ENCODE measurements at places on chromosomes 11 and 22.
A peak's percentile ranks its signal among the peaks of the same experiment; 100 is the strongest.

GRCh38 chr11:65552388-65552951 lies 5.7 kb downstream of the LTBP3 start:
- DNase-seq: no peak

GRCh38 chr11:14451825-14452224 lies 47.8 kb downstream of the COPB1 start:
- no peak for DNase-seq

GRCh38 chr11:128085276-128085675 lies 502.1 kb downstream of the ETS1 start:
- DNase-seq: no peak

DNA sequence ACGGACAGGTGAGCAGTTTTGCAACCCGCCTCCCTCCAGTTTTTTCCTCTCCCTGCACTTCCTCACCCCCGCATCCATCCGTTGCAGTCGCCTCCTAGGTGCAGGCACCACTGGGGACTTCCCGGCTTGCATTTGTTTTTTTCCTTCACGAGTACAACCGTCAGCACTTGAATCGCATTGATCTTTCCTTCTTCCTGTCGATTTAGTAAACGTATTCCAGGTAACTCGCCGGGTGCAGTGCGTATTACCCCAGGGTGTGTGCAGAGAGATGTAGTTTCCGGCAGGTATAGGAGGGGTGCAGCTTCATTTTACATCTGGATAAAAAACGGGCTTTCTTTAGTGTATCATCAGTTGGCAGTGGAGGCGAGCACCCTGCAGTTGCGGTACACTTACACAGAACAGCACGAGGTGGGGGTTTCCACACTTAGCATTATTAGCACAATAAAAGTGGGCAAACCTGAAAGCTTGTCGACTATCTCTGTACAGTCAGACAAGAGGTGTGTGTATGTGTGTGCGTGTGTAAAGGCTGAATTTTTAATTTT lies at the start of gene SORL1-AS1:
Gene SORL1-AS1, minus strand, starts transcription at position 359 of the 542 bp plus-strand sequence.
- no peak for DNase-seq

DNA sequence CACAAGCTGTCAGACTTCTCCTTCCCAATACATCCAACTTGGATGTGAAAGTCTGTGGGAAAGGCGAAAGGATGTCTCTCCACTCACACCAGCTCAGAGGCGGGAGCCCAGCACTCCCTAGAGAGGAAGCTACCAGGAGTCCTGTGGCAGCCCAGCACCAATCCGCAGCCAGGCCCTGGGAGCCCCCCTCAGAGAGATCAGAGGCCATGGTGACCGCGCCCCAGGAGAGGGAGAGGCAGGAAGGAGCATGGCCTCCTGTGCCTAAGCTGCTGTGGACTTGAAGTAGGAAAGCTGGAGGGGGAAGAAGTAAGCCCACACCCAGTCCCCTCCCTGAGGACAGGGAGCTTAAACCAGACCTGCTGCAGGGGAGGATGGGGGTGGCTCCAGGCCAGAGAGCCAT lies 24.4 kb upstream of the IGSF9B start:
- DNase-seq: no peak

GRCh38 chr11:76690736-76691135 lies 20.2 kb upstream of the LRRC32 start:
- no peak for DNase-seq

DNA sequence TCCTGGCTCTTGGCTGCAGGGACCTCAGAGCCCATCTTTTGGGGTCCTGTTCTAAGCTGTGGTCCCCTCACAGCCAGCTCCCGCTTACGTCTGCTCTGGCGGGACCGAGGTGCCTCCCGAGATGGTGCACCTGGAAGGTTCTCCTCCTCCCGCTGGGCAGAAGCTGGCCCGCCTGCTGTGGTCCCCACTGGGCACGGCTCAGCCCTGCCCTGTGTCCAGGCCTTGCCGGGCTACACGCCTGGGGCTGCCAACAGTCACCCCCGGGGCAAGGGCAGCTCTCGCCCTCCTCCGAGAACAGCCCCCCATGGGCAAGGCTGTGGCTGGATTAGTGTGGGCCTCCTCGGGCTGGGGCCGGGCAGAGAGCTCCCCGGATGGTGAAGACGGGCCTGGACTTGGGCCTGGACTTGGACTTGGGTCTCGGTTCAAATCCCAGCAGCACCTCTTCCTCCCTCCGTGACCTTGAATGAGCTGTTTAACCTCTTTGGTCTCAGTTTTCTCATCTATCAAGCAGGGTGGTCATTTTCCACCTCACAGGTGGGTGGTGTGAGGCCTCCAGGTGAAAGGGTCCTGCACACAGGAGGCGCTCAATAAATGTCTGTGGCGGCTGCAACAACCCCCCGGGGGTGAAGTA lies 998 bp downstream of the BAIAP2L2 start:
- DNase-seq: no peak

DNA sequence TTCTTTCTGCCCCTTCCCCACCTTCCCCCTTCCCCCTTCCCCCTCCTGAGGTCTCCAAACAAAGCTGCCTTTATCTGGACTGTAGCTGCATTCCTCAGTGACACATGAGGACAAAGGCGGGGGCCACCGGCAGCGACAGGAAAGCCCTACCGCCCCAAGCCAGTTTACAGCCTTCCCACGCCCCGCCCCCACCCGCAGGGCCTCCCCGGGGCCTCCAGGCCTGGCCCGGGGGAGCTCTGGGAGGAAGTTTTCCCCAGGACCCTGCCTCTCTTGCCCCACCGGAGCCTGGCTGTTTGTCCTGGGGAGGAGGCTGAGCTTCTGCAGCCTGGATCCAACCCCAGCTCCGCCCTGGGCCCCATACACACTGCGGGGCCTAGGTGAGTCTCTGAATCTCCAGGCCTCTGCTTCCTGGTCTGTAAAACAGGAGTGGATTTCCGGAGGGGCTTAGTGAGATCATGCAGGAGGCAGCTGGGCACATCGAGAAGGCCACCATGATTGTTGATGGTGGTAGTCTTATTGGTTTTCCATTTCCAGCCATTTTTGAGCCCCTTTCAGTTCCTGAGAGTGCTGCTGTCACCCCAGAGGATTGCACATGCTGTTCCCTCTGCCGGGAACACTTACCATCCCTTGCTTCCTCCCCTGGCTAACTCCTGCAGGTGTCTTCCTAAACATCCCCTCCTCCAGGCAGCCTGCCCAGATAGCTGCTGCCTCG lies 130.7 kb downstream of the MN1 start:
- no peak for DNase-seq

- no peak for DNase-seq
Observed at GRCh38 chr11:1866226-1866625, 13.3 kb downstream of the LSP1 start.

GRCh38 chr22:27125539-27125938 lies 468.2 kb downstream of the MIAT start:
- DNase-seq: no peak

- no peak for DNase-seq
Observed at GRCh38 chr11:131918663-131919062, 548.2 kb downstream of the NTM start.

GRCh38 chr11:92867913-92868619 lies 101.4 kb upstream of the MTNR1B start:
- DNase-seq: no peak

GRCh38 chr11:88169881-88170280 lies 5.4 kb downstream of the RAB38 start:
- DNase-seq: no peak

GRCh38 chr22:45885171-45885840 lies 91.7 kb downstream of the WNT7B start:
- DNase-seq: no peak

DNA sequence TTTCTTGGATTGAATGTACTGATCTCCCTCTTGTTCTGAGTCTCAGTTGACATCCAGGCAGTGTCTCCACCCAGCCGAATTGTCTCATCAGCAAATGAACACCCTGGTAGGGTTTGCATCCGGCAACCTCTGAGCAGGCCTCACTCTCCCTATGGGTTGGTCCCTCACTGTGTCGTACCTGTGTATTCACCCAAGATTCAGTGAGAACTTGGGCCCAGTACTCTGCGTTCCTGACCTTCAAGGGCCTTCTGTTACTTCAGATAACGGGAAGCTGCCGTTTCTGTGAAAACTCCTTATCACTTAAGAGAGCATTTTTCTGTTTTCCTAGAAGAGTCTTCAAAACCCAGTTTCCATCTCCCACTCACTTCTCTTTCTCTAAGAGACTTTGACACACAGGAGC lies 915.6 kb downstream of the TBC1D22A start:
- no peak for DNase-seq

- no peak for DNase-seq
Observed at GRCh38 chr11:76179147-76179546, 27.2 kb downstream of the WNT11 start.

GRCh38 chr11:57473285-57473841 lies 13.0 kb downstream of the RTN4RL2 start:
- DNase-seq: no peak

- DNase-seq: no peak
Observed at GRCh38 chr22:49783036-49783746, 44.5 kb downstream of the BRD1 start.

DNA sequence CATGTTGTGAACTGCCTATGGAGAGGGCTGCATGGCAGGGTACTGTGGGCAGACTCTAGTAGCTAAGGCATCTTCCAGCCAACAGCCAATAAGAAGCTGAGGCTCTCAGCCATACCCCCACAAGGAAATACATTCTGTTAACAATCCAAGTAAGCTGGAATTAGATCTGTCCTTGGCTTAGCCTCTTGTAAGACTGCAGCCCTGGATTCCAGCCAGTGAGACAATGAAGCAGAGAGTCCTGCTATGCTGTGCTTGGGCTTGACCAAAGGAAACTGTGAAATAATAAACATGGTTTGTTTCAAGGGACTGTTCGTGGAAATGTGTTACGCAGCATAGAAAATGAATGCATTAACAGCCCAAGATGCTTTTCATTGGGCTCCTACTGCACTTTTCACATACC lies 1097.4 kb upstream of the CCDC90B start:
- DNase-seq: no peak

DNA sequence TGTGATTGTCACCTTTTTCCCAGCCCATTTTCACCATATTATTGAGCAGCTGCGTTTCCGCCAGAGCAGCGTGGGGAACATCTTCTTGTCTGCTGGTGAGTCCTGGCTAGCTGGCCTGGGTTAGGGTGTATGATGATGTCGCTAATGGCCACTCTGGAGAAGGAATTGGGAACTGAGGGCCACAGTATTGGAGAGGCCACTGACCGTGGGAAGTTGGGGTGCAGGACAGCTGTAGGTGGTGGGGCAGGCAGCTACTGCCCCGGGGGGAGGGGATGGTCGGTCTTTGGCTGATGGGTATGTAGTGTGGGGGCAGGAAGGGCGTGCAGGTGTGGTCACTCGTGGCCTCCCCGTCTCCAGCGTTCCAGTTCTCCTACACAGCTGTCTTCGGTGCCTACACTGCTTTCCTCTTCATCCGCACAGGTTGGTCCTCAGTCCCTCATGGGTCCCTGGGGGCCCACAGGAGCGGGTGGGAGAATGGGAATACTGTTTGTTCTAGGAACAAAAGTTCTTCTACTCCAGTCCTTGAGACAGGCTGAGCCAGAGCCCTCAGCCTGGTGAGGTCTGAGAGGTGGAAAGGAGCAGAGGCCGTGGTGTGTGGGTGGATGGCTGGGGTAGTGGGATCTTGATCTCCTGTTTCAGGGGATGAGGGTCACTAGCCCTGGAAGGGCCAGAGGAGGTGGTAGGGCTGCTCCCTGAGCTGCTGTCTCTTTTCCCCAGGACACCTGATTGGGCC lies 2.1 kb downstream of the RCE1 start:
- DNase-seq: no peak

DNA sequence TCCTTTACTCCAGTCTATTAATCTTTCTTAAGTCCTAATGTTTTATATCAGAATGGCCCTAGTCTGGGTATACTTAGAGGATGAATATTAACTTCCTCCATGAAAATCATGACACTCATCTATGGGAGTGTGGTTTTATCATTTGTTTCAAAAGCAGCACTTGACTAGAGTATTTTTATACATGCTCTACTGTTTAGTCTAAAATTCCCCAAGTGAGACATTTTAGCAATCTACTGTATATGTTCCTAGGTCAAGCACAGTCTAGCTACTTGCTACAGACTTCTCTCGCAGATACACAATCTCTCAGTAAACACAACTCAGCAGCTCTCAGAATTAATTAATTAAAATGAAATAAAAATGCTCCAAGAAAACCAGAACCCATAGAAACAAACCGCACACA lies 2.9 kb upstream of the HBB start:
- DNase-seq: no peak

GRCh38 chr22:48644997-48645396 lies 1182.7 kb downstream of the BRD1 start:
- no peak for DNase-seq

DNA sequence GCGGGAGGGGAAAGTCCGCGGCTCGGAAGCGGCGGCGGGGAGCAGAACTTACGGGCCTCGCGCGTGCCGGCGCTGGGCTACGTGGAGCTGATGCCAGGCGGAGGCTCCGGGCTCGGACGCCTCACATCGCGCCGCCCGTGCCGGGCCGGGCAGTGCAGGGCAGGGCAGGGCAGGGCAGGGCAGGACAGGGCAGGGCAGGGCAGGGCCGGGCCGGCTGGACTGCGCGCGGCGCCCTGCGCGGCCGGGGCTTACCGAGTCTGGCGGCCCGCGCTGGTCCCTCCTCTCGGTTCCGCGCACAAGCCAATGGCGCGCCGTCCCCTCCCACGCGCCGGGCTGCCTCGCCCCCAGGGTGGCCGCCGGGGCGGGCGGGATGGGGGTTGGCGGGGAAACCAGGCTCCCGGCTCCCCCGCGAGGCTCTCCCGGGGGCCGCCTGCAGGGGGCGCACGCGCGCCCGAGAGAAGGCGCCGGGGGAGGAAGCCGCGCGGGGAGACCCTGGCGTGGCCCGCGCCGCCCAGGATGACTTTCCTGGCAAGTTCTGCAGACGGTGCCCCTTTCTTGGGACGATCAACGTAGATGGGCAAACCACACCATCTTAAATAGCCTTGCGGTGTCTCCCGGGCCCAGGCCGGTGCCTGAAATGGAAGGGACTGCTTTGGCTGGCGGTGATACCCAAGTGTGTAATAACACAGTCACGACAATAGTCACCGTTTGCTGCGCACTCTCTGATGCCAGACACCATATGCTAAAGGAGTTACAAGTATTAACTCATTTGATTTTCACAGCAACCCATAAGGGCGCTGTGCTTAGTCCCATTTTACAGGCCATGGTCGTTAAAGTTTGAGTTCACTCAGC lies at the start of gene TP53I11:
Gene TP53I11, minus strand, starts transcription at position 259 of the 852 bp plus-strand sequence. CDS start 12,548 bp downstream, outside the sequence.
- peak; percentile 20 for DNase-seq

DNA sequence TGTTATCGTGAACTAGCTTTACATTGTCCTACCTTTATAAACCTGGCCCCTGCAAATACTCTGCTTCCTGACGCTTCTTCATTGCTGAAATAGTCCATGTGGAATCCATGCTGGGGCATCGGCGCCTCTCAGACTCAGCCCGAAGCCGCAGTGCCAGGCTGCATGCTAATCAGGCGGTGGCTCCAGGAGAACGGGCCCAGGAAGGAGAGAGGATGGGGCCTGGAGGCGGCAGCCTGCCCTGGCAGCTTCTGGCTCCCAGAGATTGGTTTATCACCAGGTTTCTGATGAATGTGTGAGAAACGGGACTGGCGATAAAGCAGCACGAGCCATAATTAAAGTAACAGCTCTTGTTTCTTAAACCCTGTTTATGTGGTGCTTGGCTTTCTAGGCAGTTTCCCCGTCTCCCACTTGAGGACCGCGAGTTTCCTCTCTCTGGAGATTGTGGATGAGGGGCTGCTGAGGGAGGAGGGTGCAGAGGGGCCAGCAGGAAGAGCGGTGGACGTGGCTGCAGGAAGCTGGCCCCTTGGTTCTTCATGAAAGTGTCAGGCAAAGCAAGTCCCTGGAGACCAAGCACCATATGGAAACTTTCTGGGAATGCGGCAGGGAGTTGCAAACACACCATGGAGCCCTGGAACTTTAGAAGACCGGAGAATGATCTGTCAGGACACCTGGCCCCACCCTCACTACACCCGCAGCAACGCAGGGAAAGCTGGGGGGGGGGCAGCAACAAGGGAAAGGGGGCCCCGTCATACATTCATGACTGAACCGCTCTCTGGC lies 93.4 kb downstream of the NTM start:
- DNase-seq: no peak
